ENCODE measurements at places on chromosomes 3 and 15. TPM values are rescaled to one million over a fixed set of nuclear protein-coding genes. Genes with fewer than 3 reads are reported as not detected.

AADACL2 gene
- not detected for total RNA-seq

DNA sequence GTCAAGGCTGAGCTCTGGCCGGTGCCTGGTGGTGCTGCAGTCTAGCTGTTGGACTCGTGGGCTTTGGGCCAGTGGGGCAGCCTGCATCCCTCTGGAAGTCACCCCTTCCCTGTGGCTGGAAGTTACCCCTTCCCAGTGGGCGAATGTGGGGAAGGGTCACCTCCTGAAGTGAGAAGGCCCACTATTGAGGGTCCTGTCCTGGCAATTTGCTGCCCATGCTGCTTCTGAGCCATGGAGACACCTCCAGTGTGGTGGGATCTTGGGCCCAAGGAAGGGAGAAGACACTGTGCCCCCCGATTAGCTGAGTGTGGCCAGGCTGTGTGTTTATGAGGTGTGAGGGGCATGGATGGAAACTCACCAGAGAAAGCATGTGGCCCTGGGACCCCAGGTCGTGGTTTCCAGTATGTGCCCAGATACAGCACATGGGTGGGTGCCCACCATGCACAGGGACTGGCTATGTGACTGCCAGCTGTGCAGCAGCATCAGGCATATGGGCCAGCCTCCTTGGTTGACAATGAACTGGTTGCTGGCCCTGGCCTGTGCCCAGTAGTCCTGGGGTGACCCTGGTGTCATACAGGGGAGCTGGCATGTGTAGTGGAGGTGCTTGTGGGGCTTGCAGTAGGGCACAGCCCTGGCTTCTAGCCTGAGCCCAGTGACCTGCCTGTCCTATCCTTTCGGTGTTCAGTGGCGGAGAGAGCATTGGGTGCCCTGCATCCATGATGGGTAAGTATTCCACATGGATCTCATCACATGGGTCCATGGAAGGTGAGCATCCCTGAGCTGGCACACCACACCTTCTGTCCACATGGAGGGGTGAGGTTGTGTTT is 221.2 kb downstream of the SNRPN start:
- no peaks in the 10 kb centered on the region for H3K4me1 ChIP-seq
- no peaks in the 10 kb centered on the region for H3K27me3 ChIP-seq
- H3K36me3 ChIP-seq: peaks cover 9% of the 10 kb centered on the region

- no peak overlapping the region for H3K27ac ChIP-seq
- H3K4me3 ChIP-seq: no peak overlapping the region
- H3K36me3 ChIP-seq: no peaks in the 10 kb centered on the region
- no peaks in the 10 kb centered on the region for H3K4me1 ChIP-seq
- H3K27me3 ChIP-seq: peaks cover 2% of the 10 kb centered on the region
- DNase-seq: no peak
These were observed 229.1 kb downstream of the EPHB1 start for GRCh38 chr3:135023996-135024658.

DNA sequence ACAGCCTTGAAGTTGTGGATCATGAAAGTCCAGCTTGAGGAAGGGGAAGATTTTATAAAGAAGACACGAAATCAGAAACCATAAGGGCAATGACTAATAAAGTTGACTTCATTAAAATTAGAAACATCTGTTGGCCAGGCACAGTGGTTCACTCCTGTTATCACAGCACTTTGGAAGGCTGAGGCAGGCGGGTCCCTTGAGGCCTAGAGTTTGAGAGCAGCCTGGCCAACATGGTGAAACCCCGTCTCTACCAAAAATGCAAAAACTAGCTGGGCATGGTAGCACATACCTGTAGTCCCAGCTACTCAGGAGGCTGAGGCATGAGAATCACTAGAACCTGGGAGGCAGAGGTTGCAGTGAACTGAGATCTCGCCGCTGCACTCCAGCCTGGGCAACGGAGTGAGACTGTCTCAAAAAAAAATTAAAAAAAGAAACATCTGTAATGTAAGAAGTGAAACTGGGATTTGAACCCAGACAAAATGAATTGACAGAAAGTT is 7.9 kb upstream of the UBXN7 start:
- H3K4me3 ChIP-seq: peak overlapping the region; percentile 42
- H3K27me3 ChIP-seq: no peaks in the 10 kb centered on the region
- H3K27ac ChIP-seq: peak overlapping the region; percentile 83
- no peaks in the 10 kb centered on the region for H3K36me3 ChIP-seq
- peak; percentile 75 for DNase-seq

DNA sequence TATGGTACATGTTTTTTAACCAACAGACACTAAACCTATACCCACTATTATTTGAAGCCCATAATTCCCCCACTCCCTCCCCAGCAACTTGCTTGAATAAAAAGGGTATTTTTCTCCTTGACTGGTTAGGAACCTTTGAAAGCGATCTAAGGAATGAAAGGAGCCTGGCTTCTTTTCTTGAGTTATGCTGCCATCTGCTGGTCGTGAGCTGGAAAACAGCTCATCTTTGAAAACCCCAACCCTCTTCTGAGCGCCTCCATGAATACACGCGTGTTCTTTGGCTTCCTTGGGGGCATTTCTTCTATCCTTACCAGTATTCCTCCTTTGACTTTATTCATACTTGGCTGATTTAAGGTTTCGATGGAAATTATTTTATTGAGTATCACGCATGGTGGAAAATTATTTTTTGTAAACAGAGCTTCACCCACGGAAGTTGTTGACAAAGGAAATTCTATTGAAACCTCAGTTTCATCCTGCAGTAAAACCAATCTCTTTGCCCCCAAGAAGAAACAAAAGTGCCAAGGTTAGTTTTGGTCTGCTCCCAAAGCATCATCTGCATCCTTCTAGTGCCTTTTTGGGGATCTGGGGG is 171.6 kb downstream of the SV2B start:
- peak; percentile 48 for DNase-seq
- H3K27me3 ChIP-seq: peaks cover 8% of the 10 kb centered on the region
- H3K36me3 ChIP-seq: 0 out of 2 replicates have a peak, but pooled peaks cover 4% of the 10 kb centered on the region
- no peak overlapping the region for H3K4me3 ChIP-seq

NEK11 gene
- total RNA-seq: 3.3 TPM

CHRD gene
- not detected for total RNA-seq

GRCh38 chr15:40118473-40118872 is 9.8 kb upstream of the BMF start:
- H3K27me3 ChIP-seq: peaks cover 21% of the 10 kb centered on the region
- H3K4me3 ChIP-seq: no peak overlapping the region
- H3K36me3 ChIP-seq: no peaks in the 10 kb centered on the region

DNA sequence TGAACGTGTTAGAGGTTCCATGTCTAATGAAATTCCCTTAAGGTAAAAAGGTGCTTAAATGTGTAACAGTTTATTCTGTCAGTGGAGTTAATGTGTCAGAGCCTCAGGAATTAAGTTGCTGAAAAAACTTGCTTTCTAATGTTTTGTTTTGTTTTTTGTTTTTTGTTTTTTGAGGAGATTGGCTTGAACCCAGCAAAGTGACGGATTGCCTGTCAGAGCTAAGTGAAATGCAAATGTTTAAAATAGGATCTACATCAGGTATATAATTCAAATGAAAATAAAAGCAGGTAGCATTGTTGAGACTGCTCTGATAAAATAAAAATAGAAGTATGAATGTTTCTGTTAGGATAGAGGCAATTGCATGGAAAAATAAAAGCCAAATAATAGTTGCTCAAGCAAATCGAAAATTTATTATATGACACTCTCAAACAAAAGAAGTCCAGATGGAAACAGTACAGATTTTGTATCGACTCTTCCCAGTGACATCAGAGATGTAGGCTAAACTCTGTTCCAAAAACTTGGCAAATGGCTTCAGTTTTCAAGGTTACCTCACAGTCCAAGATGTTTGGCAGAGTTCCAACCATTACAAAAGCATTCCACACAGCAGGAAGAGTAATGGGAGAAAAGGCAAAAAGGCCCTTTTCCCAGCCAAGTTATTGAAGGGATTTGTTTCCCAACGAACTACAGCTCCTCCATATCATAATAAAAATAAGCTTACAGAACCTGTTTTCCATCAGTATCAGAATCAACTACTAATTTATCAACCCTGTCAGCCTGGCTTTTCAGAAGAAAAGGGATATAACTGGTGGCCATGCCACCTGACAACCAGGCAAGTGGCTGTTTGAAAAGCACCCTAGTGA is 291.0 kb downstream of the TBL1XR1 start:
- no peak overlapping the region for H3K4me3 ChIP-seq
- DNase-seq: no peak
- H3K4me1 ChIP-seq: no peaks in the 10 kb centered on the region
- H3K27ac ChIP-seq: no peak overlapping the region
- H3K36me3 ChIP-seq: no peaks in the 10 kb centered on the region
- peaks cover 4% of the 10 kb centered on the region for H3K27me3 ChIP-seq

SPTSSB gene
- not detected for total RNA-seq

PAK6 gene
- not detected for total RNA-seq

DNA sequence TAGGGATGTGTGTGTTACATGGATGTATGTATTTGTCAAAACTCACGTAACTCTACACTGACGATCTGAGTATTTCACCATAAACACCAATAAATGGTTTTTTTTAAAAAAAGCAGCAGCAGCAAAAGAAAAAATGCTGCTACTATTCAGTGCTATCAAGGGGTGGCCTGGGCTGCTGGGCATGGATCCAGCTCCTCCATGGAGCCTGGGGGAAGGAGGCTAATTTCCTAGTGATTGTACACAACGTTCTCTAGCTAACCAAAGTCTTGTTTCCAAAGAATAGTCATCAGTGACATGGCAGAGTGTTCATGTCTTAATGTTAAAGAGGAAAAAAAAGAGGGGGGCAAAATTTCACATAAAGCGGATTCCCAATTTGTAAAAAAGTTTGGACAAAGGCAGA is 29.0 kb downstream of the POMGNT2 start:
- peaks cover 10% of the 10 kb centered on the region for H3K27me3 ChIP-seq
- no peak overlapping the region for H3K27ac ChIP-seq
- H3K36me3 ChIP-seq: peaks cover 8% of the 10 kb centered on the region
- no peaks in the 10 kb centered on the region for H3K4me1 ChIP-seq

- H3K4me3 ChIP-seq: no peak overlapping the region
- peak; percentile 18 for DNase-seq
- no peak overlapping the region for H3K27ac ChIP-seq
- H3K36me3 ChIP-seq: no peaks in the 10 kb centered on the region
- no peaks in the 10 kb centered on the region for H3K4me1 ChIP-seq
These were observed 60.5 kb upstream of the KLF13 start for GRCh38 chr15:31265871-31266711.

- no peak overlapping the region for H3K4me3 ChIP-seq
- H3K27me3 ChIP-seq: no peaks in the 10 kb centered on the region
- peaks cover 5% of the 10 kb centered on the region for H3K36me3 ChIP-seq
- H3K27ac ChIP-seq: no peak overlapping the region
- peaks cover 13% of the 10 kb centered on the region for H3K4me1 ChIP-seq
These were observed 39.3 kb downstream of the TRAK1 start for GRCh38 chr3:42130329-42131070.

DNA sequence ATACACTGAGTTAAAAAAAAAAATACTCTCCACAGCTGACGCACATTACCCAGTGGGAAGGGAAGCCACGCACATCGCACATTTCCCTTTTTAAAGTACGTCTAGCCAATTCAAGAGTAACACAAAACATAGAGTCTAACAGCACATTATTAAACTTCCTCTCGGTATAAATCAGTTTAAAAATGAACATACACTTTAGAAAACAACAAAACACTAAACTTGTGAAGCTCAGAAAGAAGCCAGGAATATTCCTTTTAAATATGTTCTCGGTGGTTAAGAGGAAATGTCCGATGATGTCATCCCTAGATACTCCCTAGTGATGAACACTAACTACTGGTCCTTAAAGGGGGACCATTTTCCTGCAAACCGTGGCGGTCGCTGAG is 721 bp downstream of the MYEF2 start:
- peaks cover 11% of the 10 kb centered on the region for H3K27me3 ChIP-seq
- H3K27ac ChIP-seq: peak overlapping the region; percentile 82
- H3K36me3 ChIP-seq: no peaks in the 10 kb centered on the region
- peak overlapping the region; percentile 87 for H3K4me3 ChIP-seq
- peaks cover 17% of the 10 kb centered on the region for H3K4me1 ChIP-seq

DNA sequence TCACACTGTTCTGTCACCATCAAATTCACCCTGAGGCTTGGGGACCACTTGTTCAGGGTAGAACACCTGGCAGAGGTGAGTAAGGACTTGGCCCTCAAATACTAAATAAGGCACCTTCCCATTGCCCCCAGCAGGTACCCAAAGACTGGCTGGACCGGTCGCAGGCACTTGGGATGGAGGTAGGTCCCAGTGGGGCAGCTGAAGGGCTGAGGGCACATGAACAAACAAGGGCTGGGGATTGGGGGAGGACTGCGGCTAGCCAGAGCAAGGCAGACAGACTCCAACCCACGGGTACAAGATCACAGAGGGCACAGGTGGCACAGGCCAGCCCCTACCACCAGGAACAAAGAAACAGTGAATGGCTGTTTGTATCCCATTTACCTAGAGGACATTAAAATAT is 1.9 kb downstream of the MRPS25 start:
- H3K4me1 ChIP-seq: peaks cover 19% of the 10 kb centered on the region
- H3K27me3 ChIP-seq: peaks cover 4% of the 10 kb centered on the region
- H3K36me3 ChIP-seq: peaks cover 17% of the 10 kb centered on the region
- DNase-seq: no peak

HYAL3 gene
- 5.3 TPM for total RNA-seq

DNA sequence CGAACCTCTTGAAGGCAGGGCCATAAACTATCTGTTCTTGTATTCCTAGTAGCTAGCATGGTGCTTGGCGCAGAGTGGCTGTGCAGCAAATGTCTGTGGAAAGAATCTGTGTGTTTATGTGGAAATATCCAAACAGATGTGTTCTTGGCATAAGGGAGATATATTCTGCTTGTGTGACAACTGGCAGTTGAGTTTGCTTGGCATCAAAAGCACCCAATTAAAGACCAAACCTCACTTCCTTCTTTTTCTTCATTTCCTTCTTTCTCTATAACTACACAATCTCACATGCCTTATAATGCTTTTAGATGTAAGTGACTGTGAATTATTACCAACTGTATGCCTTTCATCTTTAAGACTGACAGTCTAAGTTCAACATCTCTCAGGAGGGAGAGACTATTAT is 296.5 kb downstream of the SLC9A9 start:
- H3K4me3 ChIP-seq: no peak overlapping the region
- no peaks in the 10 kb centered on the region for H3K27me3 ChIP-seq
- H3K4me1 ChIP-seq: no peaks in the 10 kb centered on the region
- H3K36me3 ChIP-seq: no peaks in the 10 kb centered on the region
- no peak for DNase-seq
- H3K27ac ChIP-seq: no peak overlapping the region

ZKSCAN7 gene
- 0.55 TPM for total RNA-seq

DNA sequence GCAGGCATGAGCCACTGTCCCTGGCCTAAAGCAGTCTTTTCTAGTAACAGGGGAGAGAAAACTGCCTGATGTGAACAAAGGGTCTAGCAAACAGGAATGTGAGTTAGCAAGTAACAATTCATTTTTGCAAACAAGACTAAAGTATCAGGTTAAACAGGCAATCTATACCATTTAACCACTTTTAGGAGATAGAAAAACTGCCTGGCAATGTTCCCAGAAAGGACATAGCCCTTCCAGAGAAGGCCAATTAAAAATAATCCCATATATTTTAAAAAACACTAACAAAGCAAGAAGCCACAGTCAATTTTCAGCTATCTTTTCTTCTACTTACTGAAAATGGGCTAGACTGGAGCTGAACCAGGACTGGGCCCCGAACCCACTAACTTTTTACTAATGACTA is 6.3 kb downstream of the RBSN start:
- DNase-seq: no peak
- H3K27ac ChIP-seq: no peak overlapping the region

- no peak for DNase-seq
- H3K4me3 ChIP-seq: peak overlapping the region; percentile 2
- peaks cover 4% of the 10 kb centered on the region for H3K27me3 ChIP-seq
These were observed 2.4 kb upstream of the ELP6 start for GRCh38 chr3:47515864-47516319.

TMCO5A gene
- not detected for total RNA-seq

RAD51 gene
- 15.2 TPM for total RNA-seq

TRA2B gene
- total RNA-seq: 108 TPM

- no peaks in the 10 kb centered on the region for H3K36me3 ChIP-seq
- H3K27me3 ChIP-seq: no peaks in the 10 kb centered on the region
- no peak for DNase-seq
- H3K4me3 ChIP-seq: no peak overlapping the region
These were observed 358.3 kb upstream of the CFAP20DC start for GRCh38 chr3:59408047-59408624.

Measured in HFFc6 (cell line).